Stimulated activated CD8-positive, alpha-beta memory T cell treated with anti-CD3 and anti-CD28 coated beads, Interleukin-2, amount 100 ng/mL, for 1 hour (primary cell): ENCODE measurements at places on chromosomes 3 and 15.

- DNase-seq: no peak
Observed at GRCh38 chr3:50591196-50591741, 20.3 kb downstream of the CISH start.

DNA sequence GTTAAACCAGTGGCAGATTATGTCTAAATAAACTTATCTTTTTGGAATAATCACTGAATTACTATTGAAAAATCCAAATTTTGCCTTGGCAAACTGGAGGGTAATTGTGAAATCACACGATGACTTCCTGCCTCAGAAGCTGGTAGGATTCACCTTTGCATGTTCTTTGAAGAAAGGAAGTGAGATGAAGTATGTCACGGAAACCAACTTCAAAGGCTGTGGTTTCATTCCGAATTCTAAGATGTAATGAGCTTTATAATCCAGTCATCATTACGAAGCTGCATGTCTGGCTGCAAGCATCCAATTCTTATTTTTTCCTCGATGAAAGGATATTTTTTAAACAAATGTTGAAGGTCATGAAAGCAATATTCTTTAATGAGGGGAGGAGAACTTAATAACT is 15.0 kb upstream of the ZBED2 start:
- DNase-seq: no peak

DNA sequence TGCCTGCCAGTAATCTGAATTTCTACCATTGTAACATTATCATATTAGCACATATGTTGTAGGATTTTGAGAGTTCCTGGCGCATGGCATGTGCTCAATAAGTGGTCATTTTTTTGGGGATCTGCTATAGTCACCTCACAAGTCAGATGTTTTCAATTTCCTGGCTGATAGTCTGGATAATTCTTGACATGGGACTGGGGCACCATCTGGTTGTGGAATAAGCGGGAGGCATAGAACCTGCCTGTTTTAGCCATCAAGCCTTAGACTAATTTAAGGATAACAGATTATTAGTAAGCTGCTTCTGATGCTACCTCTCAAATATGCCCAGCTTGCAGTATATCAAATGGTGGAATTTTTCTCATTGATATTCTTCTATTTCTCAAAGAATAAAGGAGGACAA is 39.1 kb downstream of the GASK1A start:
- DNase-seq: no peak

GRCh38 chr15:60777558-60777957 is 298.6 kb upstream of the ICE2 start:
- DNase-seq: no peak

DNA sequence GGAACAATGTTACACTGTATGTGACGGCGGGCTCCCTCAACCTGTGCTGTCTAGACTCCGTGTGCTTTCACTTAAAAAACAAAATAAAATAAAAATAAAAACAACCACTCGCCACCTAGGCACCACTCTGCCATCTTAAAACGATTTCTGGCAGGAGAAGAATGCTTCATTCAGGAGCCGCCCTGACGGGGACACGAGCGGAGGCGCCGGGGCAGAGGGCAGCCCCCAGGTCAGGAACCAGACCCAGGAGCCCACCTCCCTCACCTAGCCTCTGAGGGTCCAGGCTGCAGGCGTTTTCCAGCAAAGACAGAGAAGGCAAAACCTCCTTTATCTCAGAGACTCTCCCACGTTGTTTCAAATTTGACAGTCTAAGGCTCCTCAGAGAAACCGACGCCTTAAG is 85.1 kb upstream of the SNRPA1 start:
- DNase-seq: no peak
